ENCODE measurements at places on chromosomes 1 and 21.

GRCh38 chr1:157639800-157640199 is 41.9 kb upstream of the FCRL4 start:
- ATAC-seq = no peak

DNA sequence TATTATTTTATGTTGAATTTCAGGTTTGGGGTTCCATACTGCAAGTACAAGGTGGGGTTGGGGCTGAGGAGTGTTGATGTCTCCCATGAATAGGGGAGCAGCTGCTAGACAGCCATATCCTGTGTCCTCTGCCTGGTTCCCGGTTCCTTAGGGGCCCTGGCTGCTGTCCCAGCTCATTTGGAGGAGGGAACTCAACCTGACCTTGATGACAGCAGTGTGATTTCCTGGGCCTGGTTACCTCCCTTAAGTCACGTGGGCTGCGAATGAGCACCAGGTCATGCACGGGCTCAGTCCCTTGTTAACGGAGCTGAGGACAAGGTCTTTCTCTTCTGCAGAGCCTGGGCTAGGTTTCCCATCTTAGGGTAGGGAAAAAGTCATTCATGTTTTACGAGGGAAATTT is 85.1 kb downstream of the MTR start:
- ATAC-seq = no peak

DNA sequence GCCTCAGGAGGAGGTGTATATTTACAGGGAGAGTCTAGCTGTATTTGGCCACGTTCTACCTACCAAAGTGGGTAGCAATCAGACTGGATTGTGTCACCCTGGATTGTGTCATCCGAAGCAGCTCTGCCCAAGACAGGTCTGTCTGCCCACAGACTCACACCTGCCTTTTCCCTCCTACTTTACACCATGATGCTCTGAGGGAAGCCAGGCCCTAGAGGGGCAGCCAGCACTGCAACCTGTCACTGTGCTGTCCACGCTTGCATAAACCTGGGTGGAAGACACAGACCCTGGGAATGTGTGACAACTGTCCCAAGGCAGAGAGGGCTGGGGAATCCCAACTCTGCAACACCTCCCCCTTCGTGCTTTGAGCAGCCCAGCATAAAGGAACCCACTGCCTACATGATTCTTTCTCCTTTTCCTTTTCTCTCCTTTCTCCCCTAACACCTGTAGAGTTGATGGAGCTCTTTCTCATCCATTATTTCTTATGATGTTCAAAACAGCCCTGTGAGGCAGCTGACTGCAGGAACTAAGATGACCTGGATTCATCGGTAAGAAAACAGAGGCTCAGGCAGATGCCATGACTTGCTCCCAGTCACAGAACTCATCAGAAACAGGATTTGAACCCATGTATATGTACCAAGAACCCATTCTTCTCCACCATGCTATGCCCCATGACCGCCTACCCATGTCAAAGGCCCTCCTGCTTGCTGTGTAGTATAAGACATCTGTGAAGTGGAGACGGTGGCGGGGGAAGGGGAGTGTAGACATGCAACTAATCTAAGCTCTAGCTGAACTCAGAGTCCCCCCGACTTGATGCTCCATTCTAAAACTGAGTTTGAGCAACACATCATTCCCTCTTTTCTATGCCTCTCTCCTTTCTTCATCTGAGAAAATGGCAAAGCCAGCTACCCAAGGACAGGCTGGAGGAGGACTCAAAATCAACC is 55.9 kb downstream of the ITPKB start:
- ATAC-seq = no peak

- ATAC-seq = no peak
These were observed 5.6 kb upstream of the AKR1A1 start for GRCh38 chr1:45545019-45545493.

GRCh38 chr1:44819196-44819607 is 10.9 kb downstream of the BTBD19 start:
- no peak for ATAC-seq

Measured in gastroesophageal sphincter (tissue), 4 donors.